ENCODE measurements at places on chromosomes 4 and X. TPM values are rescaled to one million over a fixed set of nuclear protein-coding genes. Genes with fewer than 3 reads are reported as not detected.

The SULT1E1 gene
- total RNA-seq: 0.52 TPM

The TCEAL5 gene
- total RNA-seq: not detected

The ANOS1 gene
- total RNA-seq: 1.4 TPM

The ENAM gene
- total RNA-seq: not detected

The DUX4 gene
- 0.56 TPM for total RNA-seq

The DRD5 gene
- not detected for total RNA-seq

The PLS3 gene
- 145 TPM for total RNA-seq

The CDKL2 gene
- total RNA-seq: 0.56 TPM

The ASB11 gene
- not detected for total RNA-seq

The FAT4 gene
- 1.4 TPM for total RNA-seq

The RASGEF1B gene
- total RNA-seq: 15.0 TPM

The SLC25A5 gene
- 452 TPM for total RNA-seq

The SLITRK2 gene
- not detected for total RNA-seq

The CFAP99 gene
- total RNA-seq: 0.28 TPM

DNA sequence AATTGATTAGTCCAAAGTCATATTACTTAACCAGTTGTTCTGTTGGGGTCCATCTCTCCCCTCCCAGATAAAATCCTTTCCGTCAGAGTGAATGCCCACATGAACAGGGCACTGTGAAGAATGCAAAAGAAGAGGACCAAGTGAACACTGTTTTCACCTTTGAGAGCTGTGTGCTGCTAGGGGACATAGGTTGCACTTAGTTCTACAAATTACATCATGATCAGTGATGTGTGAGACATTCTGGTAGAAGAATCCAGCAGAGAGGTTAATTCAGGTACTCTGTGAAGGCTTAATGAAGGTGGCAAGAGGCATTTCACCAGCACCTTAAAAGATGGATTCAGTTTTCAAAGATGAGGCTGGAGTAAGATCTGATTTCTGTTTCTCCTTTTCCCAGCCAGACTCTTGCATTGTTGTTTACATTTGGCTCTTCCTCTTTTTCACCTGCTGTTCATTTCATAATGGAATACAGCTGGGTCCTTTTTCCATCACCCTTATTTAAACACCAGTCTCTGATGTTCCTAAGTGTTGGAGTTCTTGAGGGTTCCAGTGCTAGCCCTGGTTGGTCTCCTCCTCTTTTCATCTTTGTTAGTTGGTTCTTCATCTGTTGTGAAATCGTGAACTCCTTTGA, 10.9 kb downstream of the GAB1 start:
- no peak for ATAC-seq

GRCh38 chr4:154465085-154465484, 26.5 kb downstream of the DCHS2 start:
- no peak for ATAC-seq

DNA sequence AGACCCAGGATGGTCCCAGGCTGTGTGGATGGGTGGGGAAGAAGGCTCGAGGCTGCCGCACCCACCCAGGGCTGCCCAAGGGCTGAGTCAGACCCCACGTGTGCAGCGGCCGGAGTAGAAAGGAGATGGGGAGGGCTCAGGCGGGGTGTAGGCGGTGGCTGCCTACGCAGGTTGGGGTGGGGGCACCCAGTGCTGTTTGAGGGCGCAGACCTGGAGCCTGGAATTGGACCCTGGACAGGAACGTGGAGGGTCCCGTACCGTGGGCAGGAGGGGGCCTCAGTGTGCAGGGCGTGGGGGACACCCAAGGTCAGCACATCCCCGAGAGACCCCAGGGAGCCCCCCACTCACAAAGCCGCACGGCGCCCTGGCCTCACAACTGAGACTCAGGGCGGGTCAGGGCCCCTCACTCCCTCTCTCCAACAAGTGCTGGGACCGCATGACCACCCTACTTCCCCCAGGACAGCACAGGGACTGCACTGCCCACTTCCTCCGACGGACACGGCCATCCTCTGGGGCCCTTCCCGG, 79.9 kb downstream of the FAM53A start:
- ATAC-seq: peak; percentile 30

- no peak for ATAC-seq
Observed at GRCh38 chr4:179595671-179596410, 2153.6 kb upstream of the AGA start.

DNA sequence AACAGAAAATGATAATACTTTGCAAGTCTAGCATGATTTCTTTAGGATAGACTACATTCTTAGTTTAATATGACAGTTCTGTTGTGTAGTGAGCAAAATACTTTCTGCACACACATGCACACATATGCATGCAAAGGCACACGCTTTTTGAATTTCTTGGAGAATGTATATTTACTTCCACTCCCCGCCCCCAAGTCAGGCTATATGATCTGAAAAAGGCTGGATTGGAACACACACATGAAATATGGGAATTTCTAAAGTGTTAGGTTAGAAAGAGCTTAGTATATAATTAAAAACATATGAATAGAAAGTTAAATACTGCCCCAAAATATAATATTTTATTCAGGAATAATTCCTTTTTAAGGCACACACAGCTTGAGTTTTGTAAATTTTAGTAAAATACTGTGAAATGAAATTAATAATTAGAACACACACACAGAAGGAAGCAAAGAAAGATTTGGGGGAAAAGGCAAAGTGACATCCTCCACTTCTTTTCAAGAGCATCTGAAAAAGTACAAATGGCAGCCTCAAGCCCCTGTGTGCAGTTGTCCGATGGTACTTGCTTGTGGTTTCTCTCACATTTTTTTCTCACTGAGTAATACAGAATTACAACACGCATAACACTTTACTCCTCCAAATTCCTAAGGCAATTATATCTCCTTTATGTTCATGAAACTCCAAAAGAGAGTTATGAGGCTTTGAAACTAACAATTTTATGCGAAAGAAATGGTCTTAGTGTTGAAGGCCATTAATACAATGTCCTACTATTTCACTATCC, 228.9 kb upstream of the ETNPPL start:
- no peak for ATAC-seq

GRCh38 chrX:85026170-85026569, 22.5 kb downstream of the APOOL start:
- no peak for ATAC-seq

DNA sequence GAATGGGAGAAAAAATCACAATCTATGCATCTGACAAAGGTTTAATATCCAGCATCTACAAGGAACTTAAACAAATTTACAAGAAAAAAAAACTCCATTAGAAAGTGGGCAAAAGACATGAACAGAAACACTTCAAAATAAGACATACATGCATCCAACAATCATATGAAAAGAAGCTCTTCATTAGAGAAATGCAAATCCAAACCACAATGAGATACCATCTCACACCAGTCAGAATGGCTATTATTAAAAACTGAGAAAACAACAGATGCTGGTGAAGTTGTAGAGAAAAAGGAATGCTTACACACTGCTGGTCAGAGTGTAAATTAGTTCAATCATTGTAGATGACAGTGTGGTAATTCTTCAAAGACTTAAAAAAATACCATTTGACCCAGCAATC, 306.0 kb upstream of the TBX22 start:
- no peak for ATAC-seq

DNA sequence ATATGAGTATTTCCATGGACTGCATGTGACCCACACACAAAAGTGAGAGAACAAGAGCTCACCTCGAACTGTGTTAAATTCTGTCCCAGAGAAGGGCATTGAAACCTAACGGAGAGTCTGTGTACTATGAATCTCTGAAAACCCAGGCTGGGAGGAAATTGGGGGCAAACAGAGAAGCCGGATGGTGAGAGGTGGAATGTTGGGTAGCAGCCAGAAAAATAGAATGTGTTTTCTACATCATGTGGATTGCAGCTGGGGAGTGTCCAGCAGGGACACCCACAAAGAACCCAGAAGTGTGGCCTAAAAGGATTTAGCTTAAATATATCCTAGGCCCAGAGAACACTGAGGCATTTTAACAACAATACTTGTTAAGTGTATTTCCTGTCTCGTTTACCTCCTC, 38.6 kb downstream of the MND1 start:
- no peak for ATAC-seq

DNA sequence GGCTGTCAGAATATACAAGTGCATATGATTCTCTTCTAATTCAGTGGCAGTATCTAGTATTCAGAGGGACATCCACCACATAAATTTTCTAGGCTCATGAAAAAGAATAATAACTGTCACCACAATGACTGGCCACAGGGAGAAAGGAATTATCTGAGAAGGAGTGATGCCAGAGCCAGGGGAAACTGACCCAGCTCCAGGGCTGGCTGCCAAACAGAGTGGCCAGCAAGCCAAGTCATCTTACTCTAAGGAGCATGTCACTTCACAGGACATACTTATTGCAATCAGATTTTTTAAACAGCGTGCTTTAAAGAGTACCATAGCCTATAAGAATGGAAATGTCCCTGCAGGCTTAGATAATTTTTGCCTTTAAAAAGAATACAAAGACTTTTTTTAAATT, 5.8 kb upstream of the SEPTIN11 start:
- no peak for ATAC-seq

DNA sequence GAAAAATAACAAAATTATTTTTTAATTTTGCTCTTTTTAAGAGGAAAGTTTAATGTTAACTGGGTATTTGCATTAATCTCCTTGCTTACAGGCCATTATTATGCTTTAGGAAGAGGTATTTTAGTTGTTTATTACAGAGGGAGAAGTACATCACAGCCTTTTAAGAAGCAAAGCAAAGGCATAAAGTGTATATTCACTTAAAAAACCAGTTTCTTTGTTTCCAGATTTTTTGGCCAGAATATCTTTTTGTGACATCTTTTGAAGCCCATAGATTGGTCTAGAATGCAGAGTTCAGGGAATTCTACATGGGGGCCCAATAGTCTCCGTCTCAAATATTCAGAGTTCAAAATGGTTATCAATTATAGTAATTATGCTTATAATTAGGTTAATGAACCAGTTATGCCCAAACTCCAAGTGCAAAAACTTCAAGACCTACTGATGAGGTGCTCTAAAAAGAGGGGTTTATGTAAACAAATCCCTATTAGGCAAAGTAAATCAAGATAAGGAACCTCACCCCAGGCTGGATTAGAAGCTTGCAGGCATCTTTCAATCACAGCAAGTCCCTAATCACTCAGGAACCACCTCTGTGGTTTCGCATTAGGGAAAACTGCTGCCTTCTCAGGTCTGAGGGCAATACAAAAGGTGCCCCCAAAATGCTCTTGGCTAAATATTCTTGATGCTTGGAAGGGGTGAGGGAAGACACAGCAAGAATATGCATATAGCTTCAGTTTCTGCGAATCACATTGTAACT, 1.4 kb downstream of the CXXC4 start:
- ATAC-seq: no peak

GRCh38 chr4:28686618-28687017, 1826.0 kb downstream of the STIM2 start:
- no peak for ATAC-seq

- ATAC-seq: no peak
Observed at GRCh38 chr4:24330573-24330972, 253.8 kb downstream of the DHX15 start.

DNA sequence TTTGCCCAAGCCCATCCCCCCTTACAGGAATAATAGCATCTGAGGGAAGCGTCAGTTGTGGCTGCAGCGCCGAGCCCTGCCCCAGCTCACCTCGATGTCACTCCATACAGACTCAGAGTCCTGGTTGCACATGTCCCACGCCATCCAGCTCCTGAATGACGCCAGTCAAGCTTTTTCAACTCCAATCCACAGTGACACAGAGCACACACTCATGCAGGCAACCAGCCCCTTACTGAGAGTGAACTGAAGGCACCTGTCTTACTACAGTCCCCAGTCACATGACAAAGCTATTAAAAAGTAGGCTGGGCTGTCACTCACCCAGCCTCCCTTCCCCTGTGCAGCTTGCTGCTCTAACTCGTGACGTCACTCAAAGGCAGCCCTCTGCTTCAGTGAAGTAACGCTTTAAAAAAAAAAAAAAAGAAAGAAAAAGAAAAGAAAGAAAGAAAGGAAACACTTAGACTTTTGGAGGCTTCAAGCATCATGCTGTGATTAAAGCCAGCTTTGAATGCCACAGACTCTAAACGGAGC, at the start of gene PPARGC1A:
TSS of gene PPARGC1A (minus strand) at position 234 of the 528 bp plus-strand sequence. CDS start at position 144, 90 bp downstream.
- peak; percentile 81 for ATAC-seq

DNA sequence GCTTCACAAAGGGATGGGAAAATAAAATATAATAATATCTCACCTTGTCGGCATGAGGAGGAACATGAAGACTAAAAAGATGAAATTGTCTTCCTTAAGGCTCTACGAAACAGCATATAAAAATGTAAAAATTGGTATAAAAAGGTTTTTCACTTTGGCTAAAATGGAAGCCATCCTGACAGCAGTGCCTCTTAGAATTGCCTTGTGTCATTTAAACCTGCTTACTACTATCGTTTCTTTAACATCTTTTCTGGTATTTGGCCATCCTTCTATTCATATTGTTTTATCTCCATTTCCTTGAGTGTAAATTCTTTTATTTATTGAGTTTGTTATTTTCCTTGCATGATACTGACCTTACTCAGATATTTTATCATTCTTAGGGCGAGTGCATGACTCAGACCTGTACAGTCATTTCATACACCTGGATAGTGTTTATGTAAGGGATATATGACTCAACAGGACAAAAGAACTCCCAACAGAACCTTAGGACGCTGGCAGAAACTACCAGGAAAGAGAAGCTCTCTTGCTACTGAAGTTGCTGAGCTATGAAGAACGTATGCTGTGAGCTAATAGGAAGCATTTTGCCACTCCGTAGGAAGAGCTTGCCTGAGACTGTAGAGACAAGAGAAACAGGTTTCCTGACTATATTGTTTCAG, 5.8 kb upstream of the CDKN2AIP start:
- ATAC-seq: peak; percentile 97

DNA sequence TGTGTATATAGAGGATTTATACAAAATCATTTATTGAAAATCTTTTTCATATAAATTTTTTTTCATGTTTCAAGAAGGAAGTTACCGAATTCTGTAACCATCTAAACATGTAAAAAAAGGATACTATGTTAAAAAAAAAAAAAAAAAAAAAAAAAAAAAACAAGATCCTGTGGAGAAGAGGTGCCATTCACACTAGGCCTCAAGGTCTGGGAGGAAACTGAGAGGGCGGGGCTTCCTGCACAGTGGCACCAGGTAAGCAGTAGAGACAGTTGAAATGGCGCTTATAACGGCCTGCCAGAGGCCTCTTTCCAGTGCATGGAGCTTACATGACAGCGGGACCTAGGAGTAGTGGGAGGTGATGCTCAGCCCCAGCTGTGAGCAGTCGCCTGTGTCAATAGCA, 17.5 kb downstream of the TRAPPC2 start:
- ATAC-seq: no peak

- ATAC-seq: no peak
Observed at GRCh38 chrX:103531002-103531401, 11.7 kb upstream of the RAB40A start.

- ATAC-seq: no peak
Observed at GRCh38 chr4:141563723-141564122, 72.7 kb upstream of the IL15 start.

DNA sequence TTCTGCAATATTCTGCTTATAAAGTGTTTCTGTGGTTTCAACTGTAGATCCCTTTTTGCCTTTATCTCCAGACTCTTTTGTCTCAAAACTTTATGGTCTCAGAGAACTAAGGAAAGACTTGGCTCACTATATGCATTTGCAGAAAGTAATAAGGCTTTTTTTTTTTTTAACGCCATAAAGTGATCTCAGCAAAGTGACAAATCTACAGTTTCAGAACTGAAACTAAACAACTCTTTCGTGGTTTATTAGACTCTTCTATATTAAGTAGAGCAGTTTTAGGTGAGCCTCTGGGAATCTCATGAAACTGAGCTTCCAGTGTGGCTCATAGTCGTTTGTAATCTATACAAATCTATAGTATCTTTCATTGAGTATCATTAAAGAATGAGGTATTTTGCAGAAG, 15.3 kb downstream of the ATP7A start:
- no peak for ATAC-seq

GRCh38 chr4:17895481-17895880, 84.7 kb downstream of the NCAPG start:
- ATAC-seq: no peak

GRCh38 chr4:17316566-17316965, 195.3 kb downstream of the QDPR start:
- ATAC-seq: no peak
